Activated T-helper 1 cell treated with anti-CD3 and anti-CD28 coated beads, Interleukin-2, amount 50 U/mL, for 16 hours (primary cell): ENCODE measurements at places on chromosomes 6 and 20.

- DNase-seq, result no peak
These were observed 551 bp upstream of the ATP5F1E start for GRCh38 chr20:59032713-59033059.

DNA sequence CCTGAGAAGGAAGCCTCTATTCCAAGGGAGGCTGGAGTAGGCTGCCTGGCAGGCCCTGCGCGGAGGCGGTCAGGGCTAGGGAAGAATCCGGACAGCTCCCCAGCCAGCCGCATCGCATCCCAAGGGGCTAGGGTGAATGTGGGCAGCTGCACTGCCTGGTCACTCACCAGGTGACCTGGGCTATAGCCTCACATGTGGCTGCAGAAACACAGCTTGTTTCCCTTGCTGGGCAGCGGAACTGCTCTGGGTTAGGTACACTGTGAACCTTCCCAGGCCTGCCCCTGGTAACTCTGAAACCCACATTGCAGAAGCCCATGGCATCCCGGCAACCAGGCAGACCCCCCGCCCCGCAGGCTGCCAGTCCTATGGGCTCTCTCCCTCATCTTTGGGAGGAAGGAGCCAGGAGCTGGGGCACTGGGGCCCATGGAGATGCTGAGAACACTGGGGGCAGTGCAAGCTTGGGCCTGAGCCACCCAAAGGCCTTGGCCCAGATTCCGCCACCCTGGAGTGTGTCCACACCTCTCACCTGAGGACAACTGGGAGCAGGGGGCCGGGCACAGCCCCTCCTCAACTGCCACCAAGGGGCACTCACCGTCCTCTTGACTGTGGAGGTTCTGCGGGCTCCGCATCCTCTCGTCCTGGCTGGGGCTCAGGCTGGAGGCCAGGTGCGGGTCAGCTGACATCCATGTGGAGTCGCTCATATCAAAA lies 111.0 kb downstream of the NOL4L start:
- no peak for DNase-seq

DNA sequence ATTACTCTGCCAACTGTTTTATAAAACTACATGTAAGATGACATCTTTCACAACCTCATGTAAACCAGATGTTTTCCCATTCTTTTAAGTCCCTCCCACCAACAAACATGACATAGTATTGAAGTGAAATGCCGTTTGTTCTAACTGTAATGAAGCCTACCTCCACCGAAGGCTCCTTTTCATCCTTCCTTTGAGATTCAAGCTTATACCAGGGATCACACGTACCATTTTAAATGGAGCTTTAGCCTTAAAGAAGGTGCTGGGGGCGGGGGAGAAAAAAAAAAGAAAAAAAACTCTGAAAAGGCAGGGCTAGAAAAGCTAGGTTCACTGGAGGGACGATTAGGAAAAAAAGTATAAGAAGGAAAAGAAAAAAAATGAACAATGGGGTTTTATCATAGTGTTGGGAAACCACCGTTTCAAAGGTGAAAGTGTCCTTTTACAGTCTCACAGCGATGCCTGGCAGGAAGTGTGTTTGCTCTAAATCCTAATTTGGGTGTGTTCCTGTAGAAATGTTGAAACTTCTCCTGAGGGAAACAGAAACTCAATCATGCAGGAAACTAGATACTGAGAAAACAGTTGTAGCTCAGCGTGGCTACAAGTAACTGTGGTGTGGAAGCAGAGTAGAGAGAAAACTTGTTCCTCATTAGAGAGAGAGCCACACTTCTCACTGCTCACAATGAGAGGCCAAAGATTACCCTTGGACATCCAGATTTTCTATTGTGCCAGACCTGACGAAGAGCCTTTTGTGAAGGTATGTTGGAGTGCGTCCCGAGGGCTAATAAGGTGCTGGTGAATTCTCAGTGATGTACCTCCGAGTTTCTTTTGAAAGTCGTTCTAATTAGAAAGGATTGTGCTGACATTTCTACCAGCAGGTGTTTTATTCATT lies 37.6 kb upstream of the HINT3 start:
- DNase-seq, result peak; percentile 20

DNA sequence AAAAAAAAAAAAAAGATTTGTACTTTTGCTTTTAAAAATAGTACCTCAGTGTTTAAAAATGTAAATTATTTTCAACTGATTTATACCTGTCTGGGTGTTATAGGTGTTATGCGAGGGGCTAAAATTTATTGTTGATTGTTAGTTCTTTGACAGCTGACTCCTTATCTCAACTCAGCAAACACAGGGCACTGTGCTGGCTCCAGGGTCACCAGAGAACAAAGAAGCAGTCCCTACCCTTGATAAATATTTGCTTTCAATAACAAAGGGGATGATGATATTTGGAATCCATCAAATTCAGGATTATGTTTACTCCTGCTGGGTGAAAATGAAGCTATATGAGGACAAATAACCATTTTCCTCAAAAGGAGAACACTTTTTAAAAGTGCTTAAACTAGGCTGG lies 34.2 kb upstream of the KAT14 start:
- DNase-seq, result no peak

- DNase-seq, result no peak
These were observed 780 bp downstream of the ARMC12 start for GRCh38 chr6:35737413-35738211.

DNA sequence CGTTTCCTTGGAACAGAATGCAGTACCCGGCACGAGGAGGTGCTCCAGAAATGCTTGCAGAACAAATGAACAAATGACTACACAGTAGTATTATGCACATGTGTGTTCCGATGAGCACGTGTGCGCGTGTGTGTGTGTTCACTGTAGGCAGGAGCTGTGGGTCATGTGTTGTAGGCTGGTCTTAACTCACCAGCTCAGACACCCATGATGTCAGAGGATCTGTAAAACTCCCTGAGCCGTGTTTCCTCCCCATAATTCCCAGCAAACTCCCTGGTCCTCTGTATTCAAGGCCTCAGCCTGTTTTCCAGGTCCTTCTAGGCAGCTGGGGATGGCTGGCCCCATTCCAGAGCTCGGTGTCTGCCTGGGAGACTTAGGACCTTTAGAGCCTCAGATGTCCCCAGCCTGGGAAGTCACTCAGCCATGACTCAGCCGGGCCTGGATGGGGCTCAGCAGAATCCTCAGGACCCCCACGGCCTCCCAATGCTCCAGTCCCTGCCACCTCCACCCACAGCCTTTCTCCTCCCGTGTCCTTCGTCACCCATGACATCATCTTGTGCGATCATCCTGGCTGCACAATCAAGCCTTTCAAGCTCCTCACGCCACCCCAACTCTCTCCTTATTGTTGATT lies 475.0 kb upstream of the SULF2 start:
- DNase-seq, result no peak

GRCh38 chr20:17541996-17542395 lies 10.8 kb upstream of the BFSP1 start:
- no peak for DNase-seq

DNA sequence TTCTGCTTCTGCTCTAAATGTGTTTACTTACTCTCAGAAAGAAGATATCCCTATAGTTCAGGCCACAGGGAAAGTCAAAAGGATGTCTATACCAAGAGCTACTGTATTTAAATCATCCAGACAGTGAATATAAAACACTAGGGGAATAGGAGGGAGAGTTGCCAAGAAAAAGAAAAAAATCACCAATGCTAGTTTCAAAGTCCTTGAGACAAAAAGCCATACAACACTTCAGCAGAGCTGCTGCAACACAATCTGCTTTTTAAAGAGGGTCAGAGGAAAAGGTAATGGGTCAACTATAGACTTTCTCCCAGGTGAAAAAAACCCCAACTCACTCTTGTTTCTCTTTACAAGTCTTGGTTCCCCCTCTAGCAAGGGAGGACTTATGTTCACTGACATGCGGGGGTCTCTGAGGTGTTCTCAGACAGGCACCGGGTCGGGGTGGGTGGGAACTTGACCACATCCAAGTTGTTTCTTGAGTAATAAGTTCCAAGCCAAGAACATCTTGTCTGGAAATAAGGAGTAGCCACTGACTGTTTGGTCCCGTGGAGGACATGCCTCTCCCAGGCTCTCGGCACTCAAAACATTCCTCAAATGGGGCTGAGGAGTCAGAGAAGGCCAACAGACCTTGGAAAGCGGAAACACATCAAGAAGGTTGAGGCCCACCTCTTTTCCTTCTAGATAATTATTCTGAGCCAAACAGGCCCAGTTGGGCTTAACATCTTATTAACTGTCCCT lies 47.7 kb downstream of the GJA10 start:
- DNase-seq, result no peak

GRCh38 chr6:89501222-89501621 lies 68.3 kb downstream of the ANKRD6 start:
- DNase-seq, result no peak

DNA sequence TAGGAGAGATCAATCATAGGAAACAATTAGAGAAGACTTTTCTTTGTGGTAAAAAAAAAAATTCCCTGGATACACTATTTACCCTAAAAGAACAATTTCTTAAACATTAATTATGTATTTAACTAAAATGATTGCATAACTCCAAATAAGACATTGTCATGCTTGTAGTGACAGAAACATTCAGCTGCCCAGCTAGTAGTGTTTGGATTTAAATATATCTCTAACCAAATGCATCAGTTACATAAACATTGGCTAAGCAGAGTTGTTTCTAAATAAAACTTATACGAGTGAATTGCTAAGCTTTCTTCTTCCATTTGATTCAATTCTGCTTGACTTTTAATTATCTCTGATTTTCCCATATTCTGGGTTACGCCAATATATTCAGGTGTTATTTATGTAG lies 23.7 kb downstream of the MLIP start:
- no peak for DNase-seq

DNA sequence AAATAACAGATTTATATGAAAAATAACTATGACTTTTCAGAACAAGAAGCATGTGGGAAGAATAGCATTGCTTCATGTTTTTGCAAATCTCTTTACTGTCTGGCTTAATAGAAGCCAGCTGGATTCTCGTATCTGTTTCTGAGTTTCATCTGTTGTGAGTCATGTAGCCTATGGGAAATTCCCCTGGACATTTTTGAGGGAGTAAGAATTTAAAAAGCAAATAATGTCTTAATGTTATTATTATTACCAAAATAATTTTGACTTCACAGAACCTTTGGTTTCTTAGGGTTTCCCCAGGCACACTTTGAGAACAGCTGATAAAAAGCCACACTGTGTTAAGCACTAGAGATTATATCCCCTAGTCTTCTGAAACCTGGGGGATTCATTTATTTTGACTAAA lies 75.8 kb downstream of the SYCP2L start:
- no peak for DNase-seq

DNA sequence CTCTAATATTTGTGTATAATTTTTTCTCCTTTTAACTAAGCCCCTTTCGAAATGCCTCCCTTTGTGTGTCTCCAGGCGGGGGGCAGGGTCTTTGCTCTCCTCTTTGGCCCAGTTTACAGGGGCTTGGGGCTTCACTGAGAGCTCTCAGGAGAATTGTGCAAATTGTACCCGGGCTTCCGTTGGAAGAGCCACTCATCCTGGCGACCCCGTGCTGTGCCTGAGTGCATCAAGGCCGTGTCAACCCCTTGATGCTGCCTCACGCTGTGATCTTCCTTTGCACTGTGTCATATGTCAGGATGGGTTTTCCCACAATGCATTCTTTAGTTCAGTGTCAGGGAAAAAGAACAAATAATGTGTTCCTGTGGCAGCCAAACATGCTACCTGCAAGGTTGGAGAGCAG lies 118.0 kb upstream of the POU3F2 start:
- DNase-seq, result no peak

GRCh38 chr6:41498968-41499599 lies 47.1 kb upstream of the FOXP4 start:
- DNase-seq, result no peak

DNA sequence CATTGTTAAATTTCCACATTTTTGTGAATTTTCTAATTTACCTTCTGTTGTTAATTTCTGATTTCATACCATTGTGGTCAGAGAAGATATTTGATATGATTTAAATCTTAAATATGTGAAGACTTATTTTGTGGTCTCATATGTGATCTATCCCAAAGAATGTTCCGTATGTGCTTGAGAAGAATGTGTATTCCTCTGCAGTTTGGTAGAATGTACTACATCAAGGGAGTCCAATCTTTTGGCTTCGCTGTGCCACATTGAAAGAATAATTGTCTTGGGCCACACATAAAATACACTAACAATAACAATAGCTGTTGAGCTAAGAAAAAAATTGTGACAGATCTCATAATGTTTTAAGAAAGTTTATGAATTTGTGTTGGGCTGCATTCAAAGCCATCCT lies 176.2 kb upstream of the PRND start:
- DNase-seq, result no peak

DNA sequence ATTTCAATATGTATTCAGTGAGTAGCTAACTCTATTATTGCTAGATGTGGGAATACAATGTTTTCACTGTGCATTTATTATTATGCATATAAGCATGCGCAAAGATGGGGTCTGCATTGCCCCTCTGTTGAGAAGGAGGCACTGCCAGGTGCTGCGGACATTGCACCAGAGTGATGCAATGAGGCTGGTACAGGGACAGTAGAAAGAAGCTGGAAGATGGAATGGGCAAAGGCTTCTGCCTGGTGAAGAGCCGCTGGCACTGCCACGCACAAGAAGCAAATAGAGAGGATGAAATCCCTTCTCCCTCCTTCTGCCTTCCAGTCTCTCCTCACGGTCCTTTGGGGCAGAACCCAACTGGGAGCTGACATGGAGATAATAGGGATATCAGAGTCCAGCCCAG lies 154.5 kb upstream of the TNFAIP3 start:
- DNase-seq, result no peak

GRCh38 chr6:170027647-170028043 lies 263.2 kb downstream of the DLL1 start:
- DNase-seq, result no peak

- DNase-seq, result no peak
These were observed 9.6 kb upstream of the KCNQ2 start for GRCh38 chr20:63482021-63482587.

- no peak for DNase-seq
These were observed 127.9 kb downstream of the BACH2 start for GRCh38 chr6:90168693-90169131.

GRCh38 chr6:149922642-149923326 lies at the start of gene RAET1G:
TSS of gene RAET1G (minus strand) at chr6:149923121. CDS start at chr6:149923010, 111 bp downstream.
- DNase-seq, result peak; percentile 67

GRCh38 chr6:119237177-119237715 lies 112.3 kb downstream of the MAN1A1 start:
- no peak for DNase-seq

DNA sequence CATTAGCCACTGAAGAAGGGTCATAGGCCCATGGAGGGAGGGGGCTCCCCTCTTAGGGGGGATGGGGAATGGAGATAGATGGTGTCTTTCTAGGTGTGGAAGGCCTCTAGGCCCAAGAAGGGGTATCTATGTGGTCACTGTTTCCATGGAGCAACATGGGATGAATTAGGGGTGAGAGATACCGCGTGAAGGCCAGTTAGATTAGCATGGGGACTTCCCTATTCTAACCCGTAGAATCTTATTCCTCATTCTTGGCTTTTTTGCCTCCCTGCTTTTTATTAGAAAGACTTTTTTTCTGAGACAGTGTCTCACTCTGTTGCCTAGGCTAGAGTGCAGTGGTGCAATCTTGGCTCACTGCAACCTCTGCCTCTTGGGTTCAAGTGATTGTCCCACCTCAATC lies 3.2 kb downstream of the RAB44 start:
- no peak for DNase-seq

- no peak for DNase-seq
These were observed 42.0 kb downstream of the RSPO4 start for GRCh38 chr20:959996-960615.

- no peak for DNase-seq
These were observed 293.9 kb upstream of the DEFB115 start for GRCh38 chr20:30963591-30963990.
